ENCODE measurements at places on chromosomes 3 and 15.

DNA sequence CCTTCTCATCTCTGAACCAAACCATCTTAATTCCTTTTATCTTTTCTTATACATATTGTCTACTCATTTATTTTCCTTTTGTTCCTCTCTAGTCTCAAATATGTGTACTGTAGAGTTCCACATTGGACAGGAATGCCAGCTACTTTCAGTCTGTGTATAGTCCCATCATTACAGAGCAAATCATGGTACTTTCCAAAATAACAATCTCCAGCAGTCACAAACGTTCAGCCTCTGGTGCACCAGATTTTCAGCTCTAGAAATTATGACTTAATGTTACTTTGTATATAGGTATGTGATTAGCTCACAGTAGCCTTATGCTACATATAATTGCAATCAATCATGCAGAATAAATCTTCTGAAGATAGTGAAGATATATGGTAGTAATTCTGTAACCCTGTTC lies 32.5 kb upstream of the TM4SF4 start:
- DNase-seq: no peak

DNA sequence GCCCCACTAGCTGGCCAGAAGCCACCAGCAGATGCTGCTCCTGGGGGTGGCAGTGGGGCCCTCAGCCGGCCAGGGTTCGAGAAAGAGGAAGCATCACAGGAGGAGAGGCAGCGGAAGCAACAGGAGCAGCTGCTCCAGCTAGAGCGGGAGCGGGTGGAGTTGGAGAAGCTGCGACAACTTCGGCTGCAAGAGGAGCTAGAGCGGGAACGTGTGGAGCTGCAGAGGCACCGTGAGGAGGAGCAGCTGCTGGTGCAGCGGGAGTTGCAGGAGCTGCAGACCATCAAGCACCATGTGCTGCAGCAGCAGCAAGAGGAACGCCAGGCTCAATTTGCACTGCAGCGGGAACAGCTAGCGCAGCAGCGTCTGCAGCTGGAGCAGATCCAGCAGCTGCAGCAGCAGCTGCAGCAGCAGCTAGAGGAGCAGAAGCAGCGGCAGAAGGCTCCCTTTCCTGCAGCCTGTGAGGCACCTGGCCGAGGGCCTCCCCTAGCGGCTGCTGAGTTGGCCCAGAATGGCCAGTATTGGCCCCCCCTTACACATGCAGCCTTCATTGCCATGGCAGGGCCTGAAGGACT lies 17.5 kb upstream of the APEH start:
- no peak for DNase-seq

- no peak for DNase-seq
These were observed 95.9 kb downstream of the SLC49A4 start for GRCh38 chr3:122890720-122891220.

DNA sequence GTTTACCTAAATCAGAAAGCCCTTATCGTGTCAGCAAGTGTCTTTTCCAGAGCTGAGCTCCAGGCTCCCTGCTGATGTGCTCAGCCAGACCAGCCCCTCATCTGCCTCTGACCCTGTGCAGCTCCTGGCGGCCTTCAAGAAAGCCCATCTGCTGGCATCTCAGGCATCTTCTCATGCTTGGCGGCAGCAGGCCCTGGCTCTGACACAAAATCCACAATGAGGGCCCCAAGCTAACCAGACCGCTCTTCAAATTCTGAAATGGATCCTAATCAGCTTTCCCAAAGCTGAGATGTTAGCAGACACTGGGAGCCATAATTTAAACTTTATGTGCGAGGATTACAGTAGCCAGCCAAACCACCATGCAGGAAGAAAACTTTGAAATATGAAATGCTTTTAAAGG lies 50.8 kb upstream of the CTDSPL start:
- DNase-seq: no peak

- DNase-seq: no peak
These were observed 273.2 kb upstream of the GADL1 start for GRCh38 chr3:31167666-31168065.

DNA sequence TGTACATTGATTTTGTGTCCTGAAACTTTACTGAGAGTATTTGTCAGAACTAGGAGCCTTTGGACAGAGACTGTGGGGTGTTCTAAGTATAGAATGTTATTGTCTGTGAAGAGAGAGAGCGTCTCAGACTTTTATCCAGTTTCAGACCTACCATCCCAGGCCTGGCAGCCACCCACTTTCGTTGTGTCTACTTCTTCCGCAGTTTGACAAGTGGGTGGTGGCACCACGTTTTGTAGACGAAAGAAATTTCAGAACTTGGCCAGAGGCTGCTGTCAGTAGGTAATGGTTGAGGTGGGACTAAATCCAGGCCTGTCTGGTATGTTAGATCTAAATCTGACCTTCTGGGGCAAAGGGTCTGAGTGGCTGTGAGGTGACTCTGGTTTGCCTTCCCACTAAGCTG lies 13.4 kb upstream of the TRAK1 start:
- DNase-seq: no peak

- DNase-seq: no peak
These were observed 140.1 kb upstream of the BFSP2 start for GRCh38 chr3:133259767-133260166.

DNA sequence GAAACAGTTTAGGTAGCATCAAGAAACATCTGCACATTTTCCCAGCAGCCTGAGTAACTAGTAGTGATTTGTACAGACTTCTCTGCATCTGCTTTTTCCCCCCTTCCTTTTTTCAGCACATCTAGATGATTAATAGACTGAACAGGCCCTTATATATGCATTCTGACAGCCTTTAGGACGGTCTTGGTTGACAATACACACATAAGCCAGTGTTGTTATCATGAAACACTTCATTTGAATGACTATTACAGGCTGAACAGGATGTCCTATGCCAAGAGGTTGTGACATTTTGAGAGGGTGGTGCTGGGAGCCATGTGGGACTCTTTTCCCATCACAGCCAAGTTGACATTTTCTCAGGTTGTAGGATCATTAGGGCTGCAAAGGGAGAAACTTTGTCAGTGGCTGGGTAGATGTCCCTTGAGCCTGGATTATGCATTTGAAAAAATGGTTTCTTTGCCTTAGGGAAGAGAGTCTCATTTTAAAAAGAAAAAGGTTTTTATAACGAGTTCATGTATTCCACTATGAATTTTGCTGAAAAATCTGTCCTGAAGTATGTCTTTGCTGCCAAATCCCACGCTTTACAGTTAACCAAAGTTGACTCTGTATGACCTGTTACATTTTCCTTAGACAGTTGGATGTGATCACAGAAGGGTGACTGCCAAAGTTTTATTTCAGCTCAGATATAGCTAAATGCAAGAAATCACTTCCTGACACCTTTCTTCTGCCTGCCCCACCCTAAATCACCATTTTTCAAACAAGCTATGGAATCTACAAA lies 73.7 kb downstream of the FILIP1L start:
- DNase-seq: no peak

DNA sequence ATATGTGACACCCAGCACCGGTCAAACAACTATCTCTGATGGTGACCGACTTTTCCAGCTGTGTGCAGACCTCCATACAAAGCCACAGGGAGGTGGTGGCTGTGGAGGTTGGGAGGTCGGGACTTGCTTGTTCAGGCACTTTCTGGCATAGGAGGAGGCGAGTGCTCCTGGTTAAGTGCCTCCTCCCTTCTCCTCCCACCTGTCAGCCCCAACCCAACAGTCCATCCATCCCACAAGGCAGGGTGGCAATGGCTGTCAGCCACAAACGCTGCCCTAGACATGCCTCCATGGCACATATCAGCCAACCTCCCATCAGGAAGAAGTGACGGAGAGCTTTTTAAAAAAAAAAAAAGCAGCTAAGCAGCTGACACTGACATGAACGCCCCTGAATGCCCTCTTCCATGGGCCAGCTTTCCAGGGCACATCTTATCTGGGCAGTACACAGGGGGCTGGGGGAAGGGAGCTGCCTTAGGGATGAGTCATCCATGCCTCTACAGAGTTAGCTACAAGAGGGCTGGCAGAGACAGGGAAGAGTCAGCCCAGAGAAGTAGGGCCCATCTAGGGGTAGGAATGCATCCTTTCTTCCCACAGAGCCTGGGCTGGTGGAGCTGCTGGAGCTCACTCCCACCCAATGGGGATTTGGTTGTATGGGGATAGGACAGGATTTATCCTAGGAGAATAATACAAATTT lies 41.2 kb downstream of the CCDC12 start:
- no peak for DNase-seq

DNA sequence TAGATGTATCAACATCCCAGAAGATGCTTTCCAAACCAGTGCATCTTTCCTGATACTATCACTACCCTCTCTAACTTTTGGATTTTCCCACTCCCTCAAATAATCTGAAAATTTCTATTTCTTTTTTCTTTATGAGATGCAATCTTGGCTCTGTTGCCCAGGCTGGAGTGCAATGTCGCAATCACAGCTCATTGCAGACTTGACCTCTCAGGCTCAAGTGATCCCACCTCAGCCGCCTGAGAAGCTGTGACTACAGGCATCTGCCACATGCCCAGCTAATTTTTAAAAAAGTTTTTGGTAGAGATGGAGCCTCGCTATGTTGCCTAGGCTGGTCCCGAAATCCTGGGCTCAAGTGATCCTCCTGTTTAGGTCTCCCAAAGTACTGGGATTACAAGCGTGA lies 239.7 kb downstream of the SUCLG2 start:
- DNase-seq: no peak

- DNase-seq: no peak
These were observed 73.5 kb downstream of the CLASP2 start for GRCh38 chr3:33644582-33644981.

DNA sequence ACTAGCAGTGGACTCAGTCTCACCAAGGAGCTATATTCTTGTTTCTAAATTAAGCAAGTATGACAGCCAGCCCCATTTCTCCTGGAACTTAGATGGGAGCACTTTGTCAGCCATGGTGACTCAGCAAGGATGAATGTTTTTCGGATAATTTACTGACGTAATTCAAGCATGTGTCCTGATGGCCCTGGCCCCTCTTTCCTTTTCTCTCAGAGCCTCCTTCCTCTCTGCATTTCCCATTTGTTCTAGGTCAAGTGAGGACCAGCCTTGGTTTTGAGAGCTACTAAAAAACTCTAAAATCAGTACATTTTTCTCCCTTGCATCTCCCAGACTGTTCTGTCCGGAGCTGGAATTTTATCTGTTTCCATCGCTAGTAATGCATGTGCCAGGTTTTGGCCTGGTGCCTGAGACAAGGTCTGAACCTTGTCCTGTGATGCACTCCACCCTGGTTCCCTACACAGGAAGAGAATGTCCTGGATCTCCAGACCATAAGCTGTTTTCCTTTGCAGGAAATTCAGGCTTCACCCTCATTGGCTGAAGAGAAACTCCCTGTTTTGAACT lies 256.6 kb upstream of the ROPN1 start:
- no peak for DNase-seq

- DNase-seq: no peak
These were observed 261.9 kb upstream of the NR2E3 start for GRCh38 chr15:71548401-71548807.

GRCh38 chr3:187828579-187829452 lies 83.5 kb upstream of the BCL6 start:
- DNase-seq: no peak

DNA sequence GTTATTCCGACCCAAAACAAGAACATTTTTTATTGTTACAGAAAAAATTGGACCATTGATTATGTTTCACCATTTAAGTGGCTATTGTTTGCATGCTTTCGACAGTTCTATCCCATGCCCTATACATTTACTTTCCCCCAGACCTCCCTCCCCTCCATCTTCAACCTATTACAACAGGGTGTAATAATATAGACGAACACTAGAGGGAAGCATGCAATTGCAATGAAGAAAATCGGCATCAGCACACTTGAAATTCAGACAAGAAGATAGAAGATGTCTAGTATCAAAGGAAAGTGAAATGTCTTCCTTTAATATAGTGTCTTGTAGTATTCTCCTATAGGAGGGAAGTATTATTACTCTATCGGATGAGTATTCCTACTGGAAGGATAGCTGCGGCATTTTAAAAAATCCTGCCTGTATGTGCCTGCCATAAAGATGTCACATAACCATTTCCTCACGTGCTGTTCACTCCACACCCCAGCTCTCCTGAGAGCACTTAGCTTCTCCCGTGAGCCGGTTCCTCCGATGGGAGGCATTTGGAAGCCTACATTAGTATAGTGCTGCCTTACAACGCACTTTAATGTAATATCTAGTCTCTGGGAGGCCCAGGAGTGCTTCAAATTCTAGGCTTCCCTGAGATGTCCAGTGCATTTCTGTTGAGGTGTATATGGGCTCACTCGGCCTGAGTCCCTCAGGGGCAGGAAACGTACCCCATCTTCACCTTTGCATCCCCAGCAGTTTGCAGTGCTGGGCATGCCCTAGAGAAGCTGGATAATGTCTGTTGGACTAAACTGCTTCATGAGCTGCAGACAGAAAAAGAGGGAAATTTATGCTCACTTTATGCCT lies 17.8 kb upstream of the ERICH6 start:
- DNase-seq: no peak

DNA sequence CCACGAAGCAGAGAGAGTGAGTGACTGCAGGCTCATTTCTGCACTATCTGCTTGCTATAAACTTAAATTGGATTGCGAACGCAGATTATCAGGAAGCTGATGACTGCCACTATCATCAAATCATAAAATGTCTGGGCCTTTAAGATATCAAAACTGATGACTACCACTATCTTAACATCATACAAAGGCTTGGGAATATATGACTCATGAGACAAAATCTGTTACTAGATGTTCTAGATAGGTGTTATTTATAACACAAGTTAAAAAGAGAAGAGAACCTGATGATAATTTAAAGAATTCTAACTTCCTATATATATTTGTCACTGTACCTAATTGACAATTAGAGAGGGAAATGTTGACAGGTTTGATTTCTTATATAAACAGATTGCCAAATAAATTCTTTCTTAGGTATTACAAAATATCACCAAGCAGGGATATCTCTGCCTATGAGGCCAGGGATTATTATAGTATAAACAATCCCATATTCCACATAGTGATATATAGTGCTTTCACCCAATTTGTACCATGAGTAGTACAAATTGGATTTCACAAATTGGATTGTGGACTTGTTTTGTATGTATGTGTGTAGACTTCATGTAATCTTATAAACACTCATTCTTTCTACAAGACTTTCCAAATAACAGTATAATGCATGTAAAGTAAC lies 1157.2 kb downstream of the ROBO1 start:
- no peak for DNase-seq

GRCh38 chr3:127549826-127550467 lies 40.6 kb downstream of the TPRA1 start:
- no peak for DNase-seq

DNA sequence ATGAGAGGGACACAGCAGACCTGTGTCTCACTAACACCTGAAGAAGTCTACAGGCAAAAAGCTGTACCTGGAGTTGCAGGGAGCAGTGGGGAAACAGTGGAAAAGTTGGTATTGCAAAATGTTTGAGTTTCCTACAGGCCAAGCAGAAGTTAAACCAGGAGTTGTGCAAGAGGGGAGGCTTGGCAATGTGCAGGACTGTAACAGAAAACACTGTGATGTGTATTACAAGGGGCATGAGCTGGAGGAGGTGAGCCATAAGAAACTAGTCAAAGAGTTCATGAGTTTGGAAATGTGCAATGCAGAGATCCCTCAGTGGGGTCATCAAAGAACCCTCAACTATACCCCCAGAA lies 47.1 kb upstream of the SERPINI2 start:
- no peak for DNase-seq

DNA sequence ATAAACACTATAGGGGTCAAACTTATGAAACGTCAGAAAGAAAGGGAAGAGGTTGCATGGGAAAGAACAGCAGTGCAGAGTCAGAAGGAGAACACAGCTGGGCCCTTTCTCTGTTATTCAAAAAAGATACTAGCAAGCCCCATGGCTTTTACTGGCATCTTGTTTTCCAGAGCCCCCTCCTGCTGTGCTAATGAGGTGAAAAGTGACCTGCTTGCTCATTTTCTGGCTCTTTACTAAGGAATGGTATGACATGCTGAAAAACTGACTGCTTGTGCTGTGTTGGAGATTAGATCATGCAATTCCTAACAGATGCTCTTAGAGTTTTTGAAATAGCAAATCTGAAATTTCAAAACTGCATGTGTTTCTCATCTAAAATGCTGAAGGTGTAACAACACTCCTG lies 541.6 kb upstream of the ALCAM start:
- no peak for DNase-seq

Data from activated T-helper 1 cell treated with anti-CD3 and anti-CD28 coated beads, Interleukin-2, amount 50 U/mL, for 16 hours (primary cell).